ENCODE measurements at places on chromosomes 11 and 22.

DNA sequence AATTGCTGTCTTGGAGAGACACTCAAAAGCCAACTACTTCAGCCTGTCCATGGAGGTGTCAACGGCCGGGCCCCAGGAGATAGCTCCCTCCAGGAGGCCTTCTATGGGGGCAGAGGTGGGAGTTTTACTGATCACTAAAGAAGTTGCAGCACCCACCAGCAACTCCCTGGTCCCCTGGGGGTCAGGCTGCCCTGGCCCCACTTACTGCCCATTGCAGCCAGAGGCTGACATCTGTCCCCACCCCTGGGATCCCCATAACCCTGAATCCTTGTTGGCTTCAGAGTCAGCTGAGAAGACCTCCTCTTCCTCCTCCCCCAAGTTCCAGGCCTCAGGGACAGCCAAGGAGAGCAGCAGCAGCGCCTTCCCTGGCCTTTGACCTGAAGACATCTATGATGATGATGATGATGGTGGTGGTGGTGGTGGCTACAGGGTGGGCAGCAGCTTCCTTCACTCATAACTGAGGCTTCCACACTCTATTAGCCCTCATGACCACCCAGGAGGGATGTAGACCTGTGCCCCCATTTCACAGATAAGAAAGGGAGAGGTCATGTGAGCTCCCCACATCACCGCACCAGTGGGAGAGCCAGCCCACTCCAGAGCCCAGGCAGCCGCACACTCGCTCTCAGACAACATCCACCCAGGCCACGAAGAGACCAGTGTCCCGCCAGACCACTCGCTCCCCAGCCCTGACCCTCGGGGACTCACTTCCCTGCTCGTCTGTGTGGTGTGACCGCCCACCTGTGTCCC lies 43.8 kb upstream of the FGF3 start:
- no peak for DNase-seq

- DNase-seq, result peak; percentile 47
Measured at GRCh38 chr11:69594481-69594880, 46.5 kb upstream of the CCND1 start.

DNA sequence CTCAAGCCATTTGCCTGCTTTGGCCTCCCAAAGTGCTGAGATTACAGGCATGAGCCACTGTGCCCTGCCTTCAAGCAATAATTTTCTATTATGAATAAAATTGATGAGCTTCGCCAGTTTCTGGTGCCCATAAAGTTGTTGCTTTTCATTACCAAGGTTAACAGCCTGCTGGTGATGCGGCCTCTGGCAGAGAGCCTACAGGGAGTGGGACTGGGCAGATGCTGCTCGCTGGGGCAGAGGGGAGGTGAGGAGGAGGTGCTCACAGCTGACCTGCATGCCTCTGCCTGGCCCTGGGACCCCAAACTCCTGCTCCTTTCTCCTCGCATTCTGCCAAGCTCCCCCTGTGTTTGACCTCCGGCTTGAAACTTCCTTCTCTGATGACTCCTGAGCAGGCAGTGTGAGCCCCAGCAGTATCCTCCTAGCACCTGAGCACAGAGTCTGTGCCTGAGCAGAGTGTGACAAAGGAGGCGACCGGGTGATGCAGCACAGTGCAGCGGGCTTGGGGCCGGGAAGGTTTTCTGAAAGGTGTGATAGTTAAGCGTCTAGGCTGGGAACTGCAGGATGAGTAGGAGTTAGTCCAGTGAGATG lies 56.1 kb upstream of the B3GAT1 start:
- DNase-seq, result no peak

GRCh38 chr22:29457730-29458129 lies 19.3 kb downstream of the RFPL1 start:
- peak; percentile 54 for DNase-seq

DNA sequence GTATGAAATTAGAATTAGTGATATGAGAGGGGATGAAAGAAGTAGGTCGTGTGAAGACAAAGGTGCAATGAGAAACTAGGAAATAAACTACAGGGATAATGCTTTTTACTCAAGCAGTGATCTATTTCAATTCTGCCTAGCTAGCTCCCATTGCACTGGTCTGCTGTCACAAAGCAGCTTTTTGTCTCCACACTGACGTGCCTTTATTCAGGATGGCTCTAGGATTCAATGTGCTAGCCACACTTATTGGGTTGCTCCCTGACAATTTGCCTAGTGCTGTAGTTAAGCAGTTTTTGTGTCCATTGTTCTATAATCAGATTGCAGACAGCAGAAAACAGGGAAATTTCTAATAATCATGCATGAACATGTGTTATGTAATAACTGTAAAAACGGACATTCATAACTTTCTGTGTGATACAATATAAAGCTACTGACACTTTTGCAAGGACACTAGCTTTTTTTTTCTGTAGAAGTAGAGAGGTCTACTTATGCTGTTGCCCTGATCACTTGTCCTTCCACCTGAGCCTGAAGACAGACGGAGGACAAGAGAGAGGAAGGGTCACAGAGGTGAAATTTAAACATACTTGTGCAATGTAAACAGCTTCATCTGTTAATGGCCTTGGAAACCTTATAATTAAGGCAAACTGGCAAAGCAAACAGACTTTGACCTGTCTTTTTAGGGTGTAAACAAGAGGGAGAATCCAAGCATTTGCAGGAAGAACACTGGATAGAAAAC lies 269.6 kb downstream of the LRRC4C start:
- DNase-seq, result no peak

DNA sequence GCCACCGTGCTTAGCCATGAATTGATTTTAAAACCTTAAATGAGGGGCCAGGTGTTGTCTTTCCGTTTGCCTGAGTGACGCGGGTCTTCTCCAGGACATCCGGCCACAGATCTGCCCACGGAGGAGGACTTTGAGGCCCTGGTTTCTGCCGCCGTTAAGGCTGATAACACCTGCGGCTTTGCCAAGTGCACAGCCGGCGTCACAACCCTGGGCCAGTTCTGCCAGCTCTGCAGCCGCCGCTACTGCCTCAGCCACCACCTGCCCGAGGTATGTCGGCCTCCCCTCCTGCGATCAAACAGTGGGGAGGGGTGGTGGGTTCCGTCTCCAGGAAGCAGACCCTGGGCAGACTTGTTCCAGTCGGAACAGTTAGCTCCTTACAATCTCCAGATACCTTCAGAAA lies 34.4 kb downstream of the IGHMBP2 start:
- DNase-seq, result no peak

GRCh38 chr11:117838901-117839300 lies 14.4 kb upstream of the FXYD2 start:
- no peak for DNase-seq

GRCh38 chr11:130217133-130218031 lies 57.8 kb downstream of the ST14 start:
- no peak for DNase-seq

- no peak for DNase-seq
Measured at GRCh38 chr11:133541021-133541719, 8.9 kb upstream of the OPCML start.

- no peak for DNase-seq
Measured at GRCh38 chr11:9874466-9874865, 210.6 kb downstream of the SWAP70 start.

DNA sequence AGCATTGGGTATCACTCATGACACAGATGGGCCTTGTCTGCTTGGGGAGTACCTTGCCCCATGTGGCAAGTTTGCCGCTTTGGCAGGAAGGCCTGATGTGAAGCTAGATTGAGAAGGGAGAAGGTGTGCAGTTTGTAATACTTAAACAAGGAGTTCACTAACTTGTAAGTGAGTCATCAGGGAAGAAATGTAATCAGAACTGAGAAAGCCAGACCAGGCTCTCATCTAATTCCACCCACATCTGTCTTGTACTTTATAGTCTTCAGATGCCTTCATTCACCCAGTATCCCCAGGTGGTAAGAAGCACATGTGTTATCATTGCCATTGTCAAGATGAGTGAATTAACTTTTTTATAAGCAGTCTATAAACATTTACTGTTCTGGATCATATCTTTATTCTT lies 116.0 kb upstream of the DDI1 start:
- no peak for DNase-seq

- DNase-seq, result no peak
Measured at GRCh38 chr11:116603728-116604323, 169.0 kb downstream of the BUD13 start.

- no peak for DNase-seq
Measured at GRCh38 chr22:42214633-42215415, 55.6 kb downstream of the TCF20 start.

GRCh38 chr11:74417379-74417804 lies 19.2 kb upstream of the PGM2L1 start:
- no peak for DNase-seq

All from NB4 (cell line).